ENCODE measurements at places on chromosomes 6 and 20.

DNA sequence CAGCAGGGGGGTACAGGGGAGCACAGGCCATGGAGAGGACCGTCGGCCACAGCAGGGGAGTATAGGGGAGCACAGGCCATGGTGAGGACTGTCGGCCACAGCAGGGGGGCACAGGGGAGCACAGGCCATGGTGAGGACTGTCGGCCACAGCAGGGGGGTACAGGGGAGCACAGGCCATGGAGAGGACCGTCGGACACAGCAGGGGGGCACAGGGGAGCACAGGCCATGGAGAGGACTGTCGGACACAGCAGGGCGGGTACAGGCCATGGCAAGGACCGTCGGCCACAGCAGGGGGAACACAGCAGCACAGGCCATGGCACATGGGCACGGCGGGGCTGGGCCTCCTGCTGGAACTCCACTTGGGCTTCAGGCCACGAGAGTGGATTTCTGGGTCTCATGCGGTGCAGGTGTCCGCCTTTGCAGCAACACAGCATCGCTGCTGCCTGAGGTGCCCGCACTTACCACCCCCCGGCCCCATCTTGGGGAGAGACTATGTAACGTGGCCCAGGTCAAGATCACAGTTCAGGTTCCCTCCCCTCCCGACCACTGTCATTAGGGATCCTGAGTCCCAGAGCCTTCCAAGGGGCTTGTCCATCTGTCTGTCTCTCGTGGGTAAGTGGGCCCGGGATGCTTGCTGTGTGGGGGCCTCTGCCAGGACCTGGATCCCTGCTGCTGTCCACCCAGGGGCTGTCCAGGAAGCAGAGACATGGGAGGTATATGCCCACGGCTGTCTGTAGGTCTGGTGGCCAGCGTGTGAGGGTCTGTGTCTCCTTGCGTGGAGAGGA lies 2.5 kb downstream of the NPBWR2 start:
- no peak for DNase-seq

- DNase-seq: peak; percentile 10
Observed at GRCh38 chr6:15017261-15017660, 228.6 kb upstream of the JARID2 start.

GRCh38 chr6:28982476-28983266 lies 22.4 kb downstream of the ZNF311 start:
- no peak for DNase-seq

DNA sequence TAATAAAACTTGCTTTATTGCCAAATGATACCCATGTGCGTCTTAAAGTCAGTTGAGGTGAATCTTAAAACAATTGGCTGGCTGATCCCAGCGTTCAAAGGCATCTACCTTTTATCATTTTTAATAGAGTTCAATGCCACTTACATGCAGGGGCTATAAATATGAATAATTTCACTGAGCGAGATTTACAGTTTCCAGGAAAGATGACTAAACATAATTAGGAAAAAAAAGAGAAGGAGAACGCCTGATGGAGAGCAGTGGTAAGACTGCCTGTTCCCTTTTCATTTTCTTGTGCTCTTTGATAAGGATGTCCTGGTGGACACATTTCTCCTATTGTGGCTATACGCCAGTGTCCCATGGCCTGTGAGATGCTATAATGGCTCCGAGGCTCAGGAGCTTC lies 139.9 kb upstream of the SLC22A23 start:
- DNase-seq: no peak

DNA sequence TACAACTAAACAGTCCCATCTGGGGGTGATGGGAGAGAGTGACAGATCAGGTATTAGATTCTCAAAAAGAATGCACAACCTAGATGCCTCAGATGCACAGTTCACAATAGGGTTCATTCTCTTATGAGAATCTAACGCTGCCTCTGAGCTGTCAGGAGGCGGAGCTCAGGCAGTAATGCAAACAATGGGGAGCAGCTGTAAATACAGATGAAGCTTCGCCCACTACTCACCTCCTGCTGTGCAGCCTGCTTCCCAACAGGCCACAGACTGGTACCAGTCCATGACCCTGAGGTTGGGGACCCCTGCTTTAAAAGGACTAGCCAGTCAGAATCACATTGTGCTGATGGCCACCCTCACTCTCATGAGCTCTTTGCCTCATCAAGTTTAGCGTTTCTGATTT lies 247.0 kb upstream of the KCNQ5 start:
- no peak for DNase-seq

DNA sequence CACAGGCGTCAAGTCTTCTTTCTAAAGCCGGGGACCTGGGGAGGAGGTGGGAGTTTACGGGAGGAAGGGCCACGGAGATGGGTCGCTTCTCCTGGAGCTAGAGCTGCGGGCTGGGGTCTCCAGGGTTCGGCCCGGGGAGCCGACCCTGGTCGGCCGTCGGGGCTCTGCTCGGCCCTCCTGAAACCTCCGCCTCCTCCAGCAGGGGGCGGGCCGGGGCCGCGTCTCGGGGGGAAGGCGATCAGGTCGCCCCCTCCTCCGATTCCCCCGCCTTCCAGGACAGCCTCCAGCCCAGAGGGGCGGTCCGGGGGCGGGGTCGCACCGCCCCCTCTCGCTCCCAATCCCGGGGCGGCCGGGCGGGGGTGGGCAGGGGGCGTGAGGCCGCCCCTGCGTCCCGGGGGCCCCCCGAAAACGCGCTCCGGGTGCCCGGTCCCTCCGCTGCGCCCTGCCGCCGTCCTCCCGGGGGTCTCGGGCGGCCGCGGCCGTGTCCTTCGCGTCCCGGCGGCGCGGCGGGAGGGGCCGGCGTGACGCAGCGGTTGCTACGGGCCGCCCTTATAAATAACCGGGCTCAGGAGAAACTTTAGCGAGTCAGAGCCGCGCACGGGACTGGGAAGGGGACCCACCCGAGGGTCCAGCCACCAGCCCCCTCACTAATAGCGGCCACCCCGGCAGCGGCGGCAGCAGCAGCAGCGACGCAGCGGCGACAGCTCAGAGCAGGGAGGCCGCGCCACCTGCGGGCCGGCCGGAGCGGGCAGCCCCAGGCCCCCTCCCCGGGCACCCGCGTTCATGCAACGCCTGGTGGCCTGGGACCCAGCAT lies at the start of gene CEBPB:
Gene CEBPB, plus strand, starts transcription at position 580 of the 814 bp plus-strand sequence. Its CDS starts 204 bp downstream, at position 784.
- DNase-seq: peak; percentile 83

DNA sequence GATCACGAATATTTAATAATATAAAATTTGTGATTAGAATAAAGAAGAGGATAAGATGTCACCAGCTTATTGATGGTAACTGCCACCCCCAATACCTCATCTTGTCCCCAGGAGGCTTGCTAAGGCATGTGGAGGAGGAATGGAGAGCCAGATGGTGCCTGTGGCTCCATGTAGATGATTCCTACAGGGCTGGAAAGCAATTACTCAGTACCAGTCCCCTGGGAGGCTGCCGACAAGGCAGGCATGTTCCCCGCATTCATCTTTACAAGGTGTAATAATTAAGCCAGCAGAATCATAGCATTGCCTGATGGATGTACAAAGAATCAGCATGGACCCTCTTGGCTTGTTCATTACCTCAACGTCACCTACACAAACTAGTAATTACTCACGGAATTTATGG lies 155.3 kb downstream of the PLCB1 start:
- no peak for DNase-seq

DNA sequence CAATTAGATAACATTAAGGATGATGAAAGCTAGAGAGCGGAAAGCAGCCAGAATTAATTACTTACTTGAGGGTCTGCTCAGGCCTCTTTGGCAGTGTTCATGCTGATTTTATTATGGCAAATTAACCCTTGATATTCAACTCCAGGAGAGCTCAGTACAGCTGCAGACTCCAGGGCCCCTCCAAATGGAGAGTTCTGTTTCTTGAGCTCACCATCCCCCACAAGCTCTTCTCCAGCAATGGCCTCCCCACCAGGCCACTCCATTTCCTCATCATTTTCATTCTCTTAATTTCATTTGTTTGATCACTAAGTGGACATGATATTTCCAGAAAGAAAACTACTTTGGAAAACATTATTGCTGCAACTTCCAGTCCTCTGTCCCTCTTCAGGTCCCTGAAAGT lies 513.3 kb upstream of the NOX3 start:
- DNase-seq: no peak

GRCh38 chr6:133906050-133906449 lies 17.1 kb downstream of the TCF21 start:
- no peak for DNase-seq

- no peak for DNase-seq
Observed at GRCh38 chr20:33781133-33781532, 30.0 kb upstream of the CHMP4B start.

GRCh38 chr6:44781912-44782597 lies 394.5 kb downstream of the CDC5L start:
- no peak for DNase-seq

DNA sequence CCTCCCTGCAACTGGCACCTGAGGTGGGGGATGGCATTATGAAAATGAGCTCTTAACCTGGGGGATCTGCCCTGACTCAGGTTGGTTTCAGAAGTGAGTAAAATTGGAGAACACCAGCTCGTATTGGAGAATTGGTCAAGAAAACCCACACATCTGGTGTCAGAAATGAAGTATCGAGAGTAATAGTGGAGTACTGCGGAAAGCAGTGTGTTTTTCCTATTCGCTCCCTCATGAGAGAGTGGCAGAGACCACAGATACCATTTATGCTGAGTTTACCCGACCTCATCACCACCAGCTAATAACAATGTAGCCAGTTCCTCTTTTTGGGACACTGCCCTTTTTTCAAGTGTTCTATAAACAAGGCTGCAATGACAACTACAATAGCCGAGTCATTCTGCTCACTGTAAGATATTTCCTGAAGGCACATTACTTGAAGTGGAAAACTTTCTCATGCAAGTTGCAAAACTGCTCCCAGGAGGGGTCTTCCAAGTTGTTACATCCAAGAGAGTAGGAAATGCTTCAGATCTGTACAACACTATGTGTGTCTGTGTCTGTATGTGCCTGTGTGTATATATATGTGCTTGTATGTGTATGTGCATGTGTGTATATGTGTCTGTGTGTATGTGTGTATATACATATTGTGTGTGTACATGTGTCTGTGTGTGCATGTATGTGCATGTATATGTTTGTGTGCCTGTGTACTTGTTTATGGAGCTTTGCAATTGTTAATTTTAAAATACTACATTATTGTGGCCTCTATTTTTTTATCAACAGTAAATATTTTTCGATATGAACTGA lies 106.0 kb upstream of the CST7 start:
- no peak for DNase-seq

DNA sequence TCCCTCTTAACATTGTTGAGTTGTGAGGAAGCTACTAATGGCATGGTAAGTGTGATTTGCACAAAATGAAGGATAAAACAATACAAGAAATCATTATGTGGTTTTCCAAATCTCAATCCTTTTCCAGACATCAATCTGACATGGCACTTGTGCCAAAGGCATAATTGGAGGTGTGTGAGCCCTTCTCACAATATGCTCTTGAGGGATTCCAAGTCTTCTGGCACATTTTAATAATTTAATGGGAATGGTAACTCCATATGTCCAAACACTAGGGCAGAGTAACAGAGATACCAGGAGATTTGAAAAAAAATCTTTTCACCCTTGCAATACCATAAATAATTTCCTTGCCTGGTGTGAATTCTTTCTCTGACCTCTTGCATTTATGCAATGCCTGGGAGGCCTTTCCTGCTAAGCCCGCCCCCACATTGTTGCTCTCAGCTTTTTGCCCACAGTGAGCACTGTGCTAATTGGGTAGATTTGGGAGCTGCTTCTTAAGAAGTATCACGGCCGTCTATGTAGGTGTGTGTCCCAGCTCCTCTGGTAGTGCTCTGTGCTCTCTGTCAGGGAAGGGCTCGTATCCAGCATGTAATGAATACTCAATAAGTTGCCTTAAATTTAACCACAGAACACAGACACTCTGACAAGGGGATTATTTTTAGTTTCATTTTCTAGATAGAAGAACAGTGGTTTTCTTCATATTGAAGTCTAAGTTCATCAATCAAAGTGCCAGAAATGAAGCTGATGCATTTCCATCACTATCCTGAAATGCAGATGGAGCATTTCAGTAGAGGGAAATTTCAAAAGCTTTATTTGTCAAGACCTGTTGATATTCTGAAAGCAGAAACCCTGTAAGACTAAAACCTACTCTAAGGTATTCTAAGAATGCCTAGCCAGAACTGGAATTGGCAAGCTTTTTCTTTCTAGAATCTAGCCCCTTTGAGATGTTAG lies 54.4 kb upstream of the CEP85L start:
- no peak for DNase-seq

DNA sequence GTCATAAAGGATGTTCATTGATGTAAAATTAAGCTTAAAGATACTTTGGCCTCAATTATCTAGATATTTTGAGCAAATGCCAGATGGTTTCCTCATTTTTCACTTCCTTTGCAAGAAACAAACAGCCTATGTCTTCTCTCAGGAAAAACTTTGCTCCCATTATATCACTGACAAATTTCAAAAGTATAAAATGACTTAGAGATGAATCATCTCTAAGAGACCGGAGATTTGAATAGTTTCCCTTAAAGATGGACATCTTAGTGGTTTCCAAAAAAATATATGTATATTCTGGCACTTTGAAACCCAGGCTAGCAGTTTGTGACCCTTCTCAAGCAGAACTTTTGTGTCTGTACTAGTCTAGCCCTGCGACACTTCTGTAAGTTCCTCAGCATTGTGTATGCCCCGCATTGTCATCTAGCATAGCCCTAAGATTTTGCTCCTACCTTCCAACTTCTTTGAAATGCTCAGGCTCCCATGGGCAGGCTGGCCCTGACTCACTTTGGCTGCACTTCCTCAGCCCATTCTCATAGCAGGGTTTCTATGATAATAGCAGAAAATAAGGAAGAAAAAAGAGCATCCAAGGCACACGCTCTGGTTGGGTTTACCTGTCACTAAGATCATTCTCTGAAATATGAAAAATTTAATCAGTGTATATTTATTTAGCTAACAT lies 25.7 kb upstream of the POU3F2 start:
- DNase-seq: no peak

GRCh38 chr6:158496700-158497099 lies 63.2 kb upstream of the TMEM181 start:
- no peak for DNase-seq

GRCh38 chr6:14706378-14706929 lies 539.4 kb upstream of the JARID2 start:
- DNase-seq: peak; percentile 92

DNA sequence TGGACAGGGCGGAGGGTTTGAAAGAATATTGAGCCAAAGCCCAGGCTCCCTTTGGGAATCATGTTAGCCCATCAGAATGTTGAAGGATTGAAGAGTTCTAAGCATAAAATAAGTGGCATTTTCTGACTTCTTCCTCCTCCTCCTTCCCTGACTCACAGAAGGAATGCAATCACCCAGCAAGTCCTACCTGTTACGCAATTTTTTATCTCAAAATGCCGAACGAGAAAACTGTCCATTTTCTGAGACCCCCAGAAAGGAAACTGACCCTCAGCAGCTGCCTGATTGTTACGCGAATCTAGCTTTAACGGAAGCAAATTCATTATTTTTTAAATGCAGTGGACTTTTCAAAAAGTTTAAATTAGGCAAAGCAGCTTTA lies 4.7 kb upstream of the DNAJC5 start:
- no peak for DNase-seq

Data from stimulated activated CD4-positive, alpha-beta T cell treated with anti-CD3 and anti-CD28 coated beads, Interleukin-1b, Interleukin-23, amount 100 ng/mL, for 48 hours (primary cell).